Activated T-cell treated with anti-CD3 and anti-CD28 coated beads for 48 hours (primary cell): ENCODE measurements at places on chromosomes 12 and 14.
A peak's percentile ranks its signal among the peaks of the same experiment; 100 is the strongest.

DNA sequence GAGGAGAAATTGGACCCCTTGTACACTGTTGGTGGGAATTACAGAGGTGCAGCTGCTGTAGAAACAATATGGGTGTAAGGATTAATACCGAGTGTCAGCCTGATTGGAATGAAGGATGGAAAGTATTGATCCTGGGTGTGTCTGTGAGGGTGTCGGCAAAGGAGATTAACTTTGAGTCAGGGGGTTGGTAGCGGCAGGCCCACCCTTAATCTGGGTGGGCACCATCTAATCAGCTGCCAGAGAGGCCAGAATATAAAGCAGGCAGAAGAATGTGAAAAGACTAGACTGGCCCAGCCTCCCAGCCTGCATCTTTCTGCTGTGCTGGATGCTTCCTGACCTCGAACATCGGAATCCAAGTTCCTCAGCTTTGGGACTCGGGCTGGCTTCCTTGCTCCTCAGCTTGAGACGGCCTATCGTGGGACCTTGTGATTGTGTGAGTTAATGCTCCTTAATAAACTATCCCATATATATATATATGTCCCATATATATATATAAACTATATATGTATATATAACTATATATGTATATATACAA, 38.4 kb upstream of the PPP2R5C start:
- DNase-seq = no peak

DNA sequence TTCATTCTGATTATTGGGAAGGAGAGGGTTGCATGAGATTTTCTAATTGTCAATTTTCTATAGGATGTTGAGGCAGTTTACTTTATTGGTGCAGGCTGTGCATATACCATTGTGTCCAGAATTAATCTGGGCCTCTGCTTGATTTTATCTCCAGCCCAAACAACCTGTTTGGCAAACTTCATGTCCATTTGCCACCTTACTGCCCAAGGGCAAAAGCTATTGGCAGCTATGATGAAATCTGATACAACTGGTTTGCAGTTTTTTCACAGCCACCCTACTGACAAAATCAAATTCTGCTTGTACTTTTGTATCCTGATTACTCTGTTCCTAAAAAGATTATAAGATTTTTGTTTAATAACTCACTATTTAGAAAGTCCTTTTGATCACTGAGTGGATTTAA, 789.2 kb upstream of the FBXO33 start:
- DNase-seq = no peak

- DNase-seq = no peak
Observed at GRCh38 chr12:14979468-14979867, 6.6 kb downstream of the PDE6H start.

DNA sequence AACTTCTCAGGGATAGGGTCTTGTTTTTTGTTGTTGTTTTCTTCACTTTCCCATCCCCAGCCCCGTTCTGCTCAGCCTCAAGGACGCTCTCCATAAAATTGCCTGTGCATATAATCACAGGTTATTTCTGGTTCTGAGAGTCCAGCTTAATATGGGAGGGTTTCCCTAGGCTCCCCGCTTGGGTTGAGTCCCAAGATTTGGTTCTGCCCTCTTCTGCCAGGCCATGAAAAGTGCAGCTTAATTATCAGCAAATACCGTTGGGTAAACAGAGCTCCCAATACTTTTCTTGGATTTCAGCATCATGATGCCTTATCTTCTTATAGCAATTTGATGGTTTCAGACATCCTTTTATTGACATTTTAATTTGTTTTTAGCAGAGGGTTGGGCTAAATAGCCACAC, 75.6 kb downstream of the GRIN2B start:
- DNase-seq = no peak

DNA sequence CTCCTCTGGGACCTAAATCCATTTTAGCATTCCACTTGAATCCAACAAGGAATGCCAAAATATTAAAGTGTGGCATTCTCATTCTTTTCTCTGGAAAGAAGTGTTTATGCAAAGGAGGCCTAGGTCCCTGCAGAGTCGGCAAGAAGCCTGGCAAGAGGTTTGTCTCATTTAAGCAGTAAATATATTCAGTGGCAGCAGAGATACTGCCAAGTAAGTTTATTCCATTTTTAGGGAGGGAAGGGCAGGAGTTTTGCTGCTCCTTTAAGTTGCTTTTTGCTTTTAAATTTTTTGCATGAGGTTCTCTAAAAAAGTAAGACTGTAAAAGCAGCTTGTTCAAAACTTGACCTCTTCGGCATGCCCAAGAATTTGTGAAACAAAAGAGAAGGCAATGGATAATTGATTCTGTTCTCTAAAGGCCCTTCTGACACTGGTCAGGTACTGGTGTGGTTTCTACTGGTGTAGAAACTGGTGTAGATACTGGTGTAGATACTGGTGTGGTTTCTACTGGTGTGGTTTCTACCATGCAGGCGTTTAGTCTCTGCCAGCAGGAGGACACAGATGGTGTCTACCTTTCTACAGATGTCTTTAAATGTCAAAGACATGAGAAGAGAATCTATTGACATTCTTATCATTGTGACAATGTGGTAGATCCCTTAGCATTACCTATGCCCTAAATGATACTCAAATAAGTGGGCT, 107.3 kb downstream of the SAMD4A start:
- no peak for DNase-seq

GRCh38 chr12:43655586-43655985, 103.0 kb downstream of the PUS7L start:
- no peak for DNase-seq

GRCh38 chr14:33404964-33405574, 466.4 kb downstream of the NPAS3 start:
- DNase-seq = no peak

DNA sequence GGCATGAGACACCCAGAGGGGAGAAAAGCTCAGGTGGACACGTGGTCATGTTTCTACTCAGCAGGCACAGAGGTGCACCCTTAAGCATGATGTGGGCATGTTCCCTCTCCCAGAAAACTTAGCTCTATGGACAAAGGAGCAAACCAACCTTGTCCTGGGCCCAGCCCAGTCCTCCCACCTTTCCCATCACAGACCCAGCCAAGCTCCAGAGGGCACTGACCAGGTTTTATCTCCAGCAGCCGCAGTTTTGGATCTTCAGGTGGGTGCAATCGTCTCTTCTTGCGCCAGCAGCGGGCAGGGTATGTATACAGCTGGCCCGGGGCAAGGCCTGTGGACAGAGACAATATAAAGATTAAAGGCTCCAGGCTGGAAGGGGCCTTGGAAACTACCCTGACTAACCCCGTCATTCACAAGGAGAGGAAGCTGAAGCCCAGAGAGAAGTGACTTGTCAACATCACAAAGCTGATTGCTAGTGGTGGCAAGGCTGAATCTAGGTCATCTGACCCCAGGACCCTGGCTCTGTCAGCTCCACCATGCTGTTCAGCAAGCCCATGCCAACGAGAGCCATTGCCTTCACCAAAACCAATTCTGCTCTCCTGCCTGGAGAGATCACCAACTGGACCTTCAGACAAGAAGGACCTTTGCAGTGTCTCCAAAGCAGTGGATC, 140.7 kb downstream of the DPF3 start:
- DNase-seq = no peak

- no peak for DNase-seq
Observed at GRCh38 chr14:101912841-101913240, 51.5 kb upstream of the DYNC1H1 start.

GRCh38 chr14:75088566-75089373, 19.3 kb downstream of the ZC2HC1C start:
- no peak for DNase-seq

DNA sequence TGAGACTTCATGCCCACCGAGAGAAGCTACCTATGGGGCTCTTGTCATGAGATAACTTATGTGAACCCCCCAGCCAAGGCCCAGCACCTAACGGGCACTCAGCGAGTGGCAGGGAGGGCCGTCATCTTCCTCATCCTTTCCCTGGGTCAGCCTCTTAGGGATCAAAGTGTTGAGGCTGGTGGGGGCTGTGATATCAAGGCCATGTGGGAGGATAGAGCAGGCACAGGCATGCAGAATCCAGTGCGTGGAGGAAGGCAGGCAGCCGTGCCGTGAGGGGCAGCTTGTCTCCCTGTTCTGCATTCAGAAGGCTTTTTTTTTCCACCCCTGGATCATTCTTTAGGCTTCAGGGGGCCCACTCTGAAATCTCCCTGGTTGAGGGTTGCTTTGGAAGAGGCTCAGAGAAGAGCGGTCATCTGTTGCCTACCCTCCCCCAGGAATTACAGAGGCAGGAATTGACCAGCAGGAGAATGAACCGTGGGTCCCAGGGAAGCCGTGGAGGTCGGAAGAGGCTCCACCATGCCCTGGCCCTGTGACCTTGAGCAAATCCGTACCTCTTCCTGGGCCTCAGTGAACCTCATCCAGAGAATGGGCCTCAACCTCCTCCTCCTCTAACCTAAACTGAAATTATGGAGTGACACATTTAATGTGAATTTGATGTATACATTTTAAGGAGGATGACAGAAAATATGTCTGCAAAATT, 62.8 kb downstream of the BEGAIN start:
- DNase-seq = no peak

- no peak for DNase-seq
Observed at GRCh38 chr14:30861200-30861599, 13.2 kb upstream of the COCH start.

- DNase-seq = no peak
Observed at GRCh38 chr14:74976264-74977113, 21.1 kb upstream of the PGF start.

- DNase-seq = no peak
Observed at GRCh38 chr14:102668291-102668873, 75.9 kb downstream of the RCOR1 start.

DNA sequence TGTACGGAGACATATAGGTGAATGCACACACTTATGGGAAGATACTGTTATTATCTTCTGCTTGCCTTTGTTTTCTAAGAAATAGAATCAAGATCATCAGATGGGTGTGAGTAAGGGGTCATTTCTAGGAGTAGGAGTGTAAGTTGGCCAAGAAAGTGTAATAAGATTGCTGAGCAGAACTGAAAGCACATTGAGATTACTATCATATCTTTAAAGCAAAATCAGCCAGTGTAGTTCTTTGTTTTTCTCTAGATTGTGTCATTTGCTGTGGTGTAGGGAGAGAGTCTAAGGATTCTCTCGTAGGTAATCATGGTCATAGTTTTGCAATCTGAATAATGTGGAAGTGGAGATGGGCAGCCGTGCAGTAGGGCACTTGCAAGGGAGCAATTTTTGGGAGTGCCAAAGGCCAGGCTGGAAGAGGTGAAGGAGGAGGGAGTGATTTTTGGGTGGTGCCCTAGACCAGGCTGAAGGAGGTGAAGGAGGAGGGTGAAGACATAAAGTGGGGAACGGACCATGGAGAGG, 131.6 kb downstream of the RGS6 start:
- no peak for DNase-seq

DNA sequence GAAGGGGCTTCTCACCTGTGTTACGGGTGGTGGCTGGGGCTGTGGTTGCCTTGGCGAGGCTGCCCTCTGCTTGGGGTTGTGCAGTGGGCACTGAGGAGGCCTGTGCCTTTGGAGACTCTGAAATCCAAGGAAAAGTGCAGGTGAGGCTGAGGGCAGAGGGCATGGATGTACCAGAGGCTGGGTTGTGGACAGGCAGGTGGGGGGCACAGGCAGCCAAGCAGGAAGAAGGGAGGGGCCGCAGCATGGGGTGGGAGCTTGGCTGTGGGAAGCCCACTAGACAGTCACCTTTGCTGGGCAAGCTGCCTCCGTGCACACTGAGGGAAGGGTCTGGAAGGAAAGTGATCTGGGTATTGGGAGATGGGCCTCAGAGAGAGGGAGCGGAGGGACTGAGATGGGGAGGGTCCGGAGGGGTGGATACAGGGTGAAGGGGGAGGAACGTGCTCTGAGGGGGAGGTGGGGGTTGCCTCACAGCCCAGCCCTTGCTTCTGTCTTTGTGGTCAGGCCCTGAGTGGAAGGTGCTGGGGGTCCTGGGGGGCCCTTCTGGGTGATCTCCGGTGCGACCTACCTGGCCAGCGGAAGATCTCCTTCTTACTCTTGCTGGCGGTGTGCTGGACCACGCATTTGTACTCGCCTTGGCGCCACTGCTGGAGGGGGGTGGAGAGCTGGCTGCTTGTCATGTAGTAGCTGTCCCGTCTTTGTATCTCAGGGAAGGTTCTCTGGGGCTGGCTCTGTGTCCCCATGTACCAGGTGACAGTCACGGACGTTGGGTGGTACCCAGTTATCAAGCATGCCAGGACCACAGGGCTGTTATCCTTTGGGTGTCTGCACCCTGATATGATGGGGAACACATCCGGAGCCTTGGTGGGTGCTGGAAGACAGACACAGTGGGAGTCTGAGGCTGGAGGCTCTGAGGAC, 318.7 kb downstream of the TMEM121 start:
- DNase-seq = no peak

DNA sequence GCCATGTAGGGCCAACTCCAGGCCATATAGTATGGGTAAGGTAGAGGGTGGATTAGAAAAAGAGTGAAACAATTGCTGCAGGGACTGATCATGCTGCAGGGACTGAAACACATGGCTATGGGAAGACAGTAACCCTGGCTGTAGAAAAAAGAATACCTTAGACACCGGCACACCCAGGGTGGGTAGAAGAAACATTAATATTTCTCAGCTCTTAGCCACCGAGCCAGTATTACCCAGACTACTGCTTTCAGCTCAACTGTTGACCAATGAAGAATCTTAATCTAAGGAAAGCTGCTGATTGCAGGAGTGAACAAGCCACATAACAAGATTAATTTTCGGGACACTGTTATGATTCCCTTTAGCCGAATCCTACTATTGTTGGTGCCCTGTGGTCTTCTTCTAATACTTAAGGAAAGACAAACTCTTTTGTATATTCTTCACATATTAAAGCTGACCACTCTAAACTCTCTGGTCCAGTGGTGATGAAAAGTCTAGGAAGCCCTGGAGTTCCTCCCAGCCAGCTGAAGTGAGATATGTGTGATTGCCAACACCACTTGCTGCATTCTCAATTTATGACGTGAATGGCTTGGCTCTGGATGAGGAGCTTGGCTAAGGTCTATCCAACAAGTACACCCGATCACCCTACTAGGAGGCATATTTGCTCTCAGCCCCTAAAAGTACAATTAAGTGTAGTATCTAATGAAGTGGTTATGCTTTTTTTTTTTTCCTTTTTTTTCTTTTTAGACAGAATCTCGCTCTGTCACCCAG, 69.2 kb downstream of the NOVA1 start:
- DNase-seq = no peak

GRCh38 chr14:33567023-33567728, 383.7 kb downstream of the EGLN3 start:
- DNase-seq = no peak

GRCh38 chr14:102872020-102872419, 50.4 kb upstream of the AMN start:
- DNase-seq = no peak

DNA sequence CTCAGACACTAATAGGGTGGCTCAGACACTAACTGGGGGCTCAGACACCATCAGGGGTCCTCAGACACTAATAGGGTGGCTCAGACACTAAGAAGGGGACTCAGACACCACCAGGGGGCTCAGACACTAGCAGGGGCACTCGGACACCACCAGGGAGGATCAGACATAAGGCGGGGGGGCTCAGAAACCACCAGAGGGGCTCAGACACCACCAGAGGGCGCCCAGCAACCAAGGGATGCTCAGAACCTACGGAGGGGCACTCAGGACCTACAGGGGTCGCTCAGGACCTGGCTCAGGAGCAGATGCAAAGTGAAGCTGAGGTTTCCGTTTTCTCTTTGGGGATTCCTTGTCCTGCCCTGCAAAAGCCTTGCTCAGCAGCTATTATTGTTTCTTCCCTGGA, 448.5 kb downstream of the TMEM121 start:
- DNase-seq = peak; percentile 55

- no peak for DNase-seq
Observed at GRCh38 chr12:111337371-111337770, 31.5 kb downstream of the PHETA1 start.
